Activated T-cell treated with anti-CD3 and anti-CD28 coated beads for 48 hours (primary cell): ENCODE measurements at places on chromosomes 3 and 15.

GRCh38 chr3:17398959-17399551 is 343.4 kb downstream of the TBC1D5 start:
- DNase-seq, result no peak

DNA sequence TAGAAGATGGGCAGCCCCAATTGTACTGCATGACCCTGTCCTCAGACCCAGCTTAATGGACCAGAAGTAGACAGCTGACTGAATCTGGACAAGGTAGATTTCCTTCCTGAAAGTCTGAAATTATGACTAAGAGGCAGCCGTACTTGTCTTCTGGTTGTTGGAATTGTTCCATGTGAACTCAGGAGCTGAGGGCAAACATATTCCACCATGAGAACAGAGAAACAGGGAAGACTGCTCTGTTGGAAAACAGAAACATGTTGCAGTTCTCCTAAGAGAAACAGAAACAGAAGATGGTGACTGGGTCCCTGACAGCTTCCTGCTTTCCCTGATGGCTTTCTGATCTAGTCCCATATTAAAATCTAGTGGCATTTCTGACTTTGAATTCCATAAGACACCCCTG is 24.1 kb downstream of the POPDC2 start:
- no peak for DNase-seq

DNA sequence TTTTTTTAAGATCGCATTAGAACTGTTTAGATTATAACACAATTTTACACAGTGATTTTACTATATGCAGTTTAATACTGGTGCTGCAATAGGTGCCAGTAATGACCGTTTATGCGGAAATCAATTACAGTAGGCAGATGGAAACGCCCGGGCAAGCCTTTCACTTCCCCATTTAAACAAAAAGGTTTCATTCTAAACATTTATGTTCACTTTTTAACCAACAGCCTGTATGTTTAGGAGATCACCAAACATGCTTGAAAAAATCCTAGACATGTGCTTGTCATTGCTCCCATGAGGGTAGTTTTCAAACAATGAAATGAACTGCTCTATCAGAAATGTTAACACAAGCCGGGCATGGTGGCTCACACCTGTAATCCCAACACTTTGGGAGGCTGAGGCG is 2.7 kb downstream of the BNIP2 start:
- DNase-seq, result no peak

DNA sequence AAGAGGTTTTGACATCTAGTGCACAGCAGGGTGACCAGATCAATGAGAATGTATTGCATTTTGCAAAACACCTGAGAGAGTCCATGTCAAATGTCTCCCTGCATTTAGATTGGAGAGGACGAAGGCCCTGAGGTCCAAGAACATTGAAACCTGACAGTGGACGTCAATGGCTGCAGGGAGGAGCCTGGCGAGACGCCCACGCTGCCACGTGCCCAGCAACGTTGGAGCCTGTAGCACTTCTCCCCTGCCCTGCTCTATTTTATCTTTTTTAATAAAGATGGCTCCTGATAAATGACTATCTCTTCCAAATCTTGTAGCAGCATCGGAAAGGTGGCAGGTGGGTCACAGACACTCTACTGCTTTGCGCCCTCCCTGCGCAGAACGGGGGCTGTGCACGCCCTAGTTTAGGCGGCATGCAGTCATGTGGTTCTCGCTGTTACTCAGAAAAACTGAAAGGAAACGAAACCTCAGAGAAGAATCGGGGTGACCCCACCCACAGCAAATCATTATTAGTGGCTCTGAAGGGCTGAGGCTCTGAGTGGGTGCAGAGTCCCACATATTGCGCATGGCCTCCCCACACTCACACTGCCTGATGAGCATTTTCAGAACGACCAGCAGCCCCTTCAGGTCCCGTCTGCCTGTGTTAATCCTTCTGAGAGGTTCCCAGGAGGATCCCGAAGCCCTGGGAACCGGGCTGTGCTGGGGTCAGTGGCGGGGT is 62.5 kb upstream of the TAMM41 start:
- no peak for DNase-seq

DNA sequence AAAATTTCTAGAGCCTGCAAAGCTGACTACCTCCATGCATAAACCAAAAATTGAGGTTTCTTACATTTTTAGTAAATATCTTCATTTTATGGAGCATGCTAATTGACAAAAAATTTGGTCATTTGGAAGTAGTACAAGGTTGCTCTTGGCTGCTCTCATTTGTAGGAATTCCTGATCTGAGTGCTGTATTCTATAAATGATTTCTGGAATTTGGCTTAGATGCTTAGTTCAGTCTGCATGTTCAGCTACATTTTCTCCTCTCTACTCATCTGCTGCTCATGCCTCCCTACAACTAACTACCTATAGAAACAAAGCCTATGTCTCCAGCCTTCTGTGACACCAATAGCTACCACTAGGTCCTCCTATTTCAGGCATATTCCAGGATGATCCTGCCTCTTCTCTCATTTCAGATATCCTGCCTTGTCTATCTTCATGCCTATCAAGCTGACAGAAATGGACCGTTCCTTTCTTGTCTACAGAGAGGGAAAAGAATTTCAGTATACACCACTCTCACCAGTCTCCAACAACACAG is 901.1 kb downstream of the TBL1XR1 start:
- DNase-seq, result no peak

- no peak for DNase-seq
Measured at GRCh38 chr15:51625236-51625635, 2.7 kb upstream of the DMXL2 start.

GRCh38 chr15:78374436-78375393 is 34.6 kb downstream of the CRABP1 start:
- no peak for DNase-seq

- DNase-seq, result no peak
Measured at GRCh38 chr3:18500322-18500721, 75.2 kb upstream of the SATB1 start.

DNA sequence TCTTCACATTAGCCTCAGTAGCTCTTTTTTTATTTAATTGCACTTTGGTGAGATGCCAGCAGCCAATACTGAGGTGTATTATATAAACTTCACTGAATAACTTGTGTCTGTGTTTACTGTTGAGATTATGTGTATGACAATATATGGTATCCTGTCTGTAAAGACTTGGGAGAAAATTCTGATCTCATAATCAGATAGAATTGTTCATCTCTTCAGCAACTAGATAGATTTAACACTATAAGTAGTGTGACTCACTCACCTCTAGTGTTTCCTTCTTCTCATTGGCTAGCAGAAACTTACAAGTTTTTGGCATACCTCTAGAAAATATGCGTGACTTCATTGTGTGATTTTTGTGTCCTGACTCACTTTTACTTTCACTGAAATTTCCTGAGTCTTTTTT is 67.6 kb upstream of the TGFBR2 start:
- DNase-seq, result no peak

- no peak for DNase-seq
Measured at GRCh38 chr3:64104691-64105111, 81.4 kb upstream of the PSMD6 start.
